Left forelimb (tissue), 1 donor: ENCODE measurements at places on chromosomes 6 and 20.

DNA sequence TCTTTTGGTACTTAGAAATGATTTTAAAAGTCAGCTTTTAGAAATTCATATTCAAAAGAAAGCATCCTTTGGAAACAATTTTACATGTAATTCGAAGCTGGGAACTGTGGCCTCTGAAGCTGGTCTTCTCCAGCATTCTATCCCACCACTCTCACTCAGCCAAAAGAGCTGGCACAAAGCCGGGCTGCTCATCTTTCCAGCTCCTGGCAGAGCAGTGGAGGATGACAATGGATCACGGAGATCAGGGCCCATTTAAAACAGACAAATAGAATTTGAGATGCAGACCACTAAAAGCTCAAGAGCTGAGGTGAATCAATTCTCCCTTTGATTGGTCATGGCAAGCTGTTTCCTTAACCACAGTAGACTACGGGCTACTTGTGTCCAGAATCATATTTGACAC, 60.6 kb downstream of the OTOR start:
- DNase-seq, result no peak

DNA sequence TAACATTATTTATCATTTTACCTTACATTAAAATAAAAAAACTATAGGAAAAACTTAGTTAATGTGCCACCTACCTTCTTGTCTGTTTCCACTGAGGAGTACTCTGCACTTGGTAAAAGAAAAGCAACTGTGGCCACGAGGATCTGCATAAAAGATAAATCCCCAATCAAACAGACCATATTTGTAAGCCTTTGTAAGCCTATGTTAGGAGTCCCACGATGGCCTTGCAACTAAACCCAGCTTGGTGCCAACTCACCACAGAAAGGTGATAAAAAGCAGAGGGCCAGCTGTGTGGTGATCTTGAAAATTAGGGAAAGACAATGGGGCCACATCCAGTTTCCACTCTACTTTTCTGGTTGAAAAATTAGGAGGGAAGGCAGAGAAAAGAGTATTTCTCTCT, 156.9 kb downstream of the INSM1 start:
- no peak for DNase-seq

- no peak for DNase-seq
Observed at GRCh38 chr6:45116714-45117410, 211.3 kb upstream of the RUNX2 start.

- no peak for DNase-seq
Observed at GRCh38 chr20:62208795-62209755, 11.0 kb downstream of the HRH3 start.

DNA sequence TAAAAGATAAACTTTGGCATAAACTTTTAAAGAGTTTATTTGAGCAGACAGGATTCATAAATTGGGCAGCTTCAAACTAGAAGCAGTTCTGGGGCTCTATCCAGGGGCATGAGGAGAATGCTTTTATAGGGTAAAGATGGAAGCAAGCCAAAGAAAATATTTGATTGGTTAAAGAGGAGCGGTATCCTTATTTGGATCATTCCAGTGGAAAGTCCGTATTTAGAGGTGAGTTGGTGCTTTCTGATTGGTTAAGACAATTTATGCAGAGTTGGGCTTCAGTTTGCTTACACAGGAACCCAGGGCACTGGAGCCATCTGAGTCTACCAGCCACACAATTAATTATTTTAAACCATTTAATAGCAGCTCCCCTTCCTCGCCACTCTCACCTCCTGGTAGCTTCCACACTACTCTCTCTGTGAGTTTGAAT, 37.9 kb upstream of the RNF217 start:
- DNase-seq, result no peak

- no peak for DNase-seq
Observed at GRCh38 chr20:37989601-37990295, 43.5 kb downstream of the TTI1 start.

DNA sequence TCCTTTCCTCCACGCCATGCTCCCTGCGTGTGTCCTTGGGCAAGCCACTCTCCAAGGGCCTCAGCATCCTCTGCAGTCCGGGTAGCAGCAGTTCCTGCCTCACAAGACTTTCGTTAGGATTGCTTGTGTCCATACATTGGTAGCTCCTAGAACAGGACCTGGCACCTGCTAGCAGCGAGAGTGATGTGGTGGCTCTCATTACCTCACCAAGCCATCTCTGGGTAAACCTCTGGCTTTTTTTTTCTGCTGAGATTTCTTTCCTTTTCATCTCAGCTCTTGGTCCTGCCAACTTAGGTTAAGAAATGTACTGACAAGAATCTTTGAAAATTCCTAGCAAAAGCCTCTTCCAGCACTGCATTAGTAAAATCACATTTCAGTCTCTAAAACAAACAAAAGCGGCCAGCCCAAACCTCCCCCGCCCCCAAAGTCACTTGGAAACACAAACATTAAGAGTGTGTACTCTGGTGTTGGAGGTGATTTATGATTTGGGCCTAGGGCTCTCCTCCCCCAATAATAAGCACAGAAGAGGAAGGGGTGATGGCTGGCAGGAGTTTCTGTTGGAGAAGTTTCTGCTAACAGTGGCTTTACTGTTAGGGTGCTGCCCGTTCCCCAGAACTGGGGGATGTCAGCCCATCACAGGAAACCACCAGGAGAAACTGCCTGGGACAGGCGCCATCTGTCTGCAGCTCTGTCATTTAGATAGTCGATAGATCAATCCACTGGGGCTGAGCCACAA, 199.2 kb downstream of the CD83 start:
- no peak for DNase-seq

- DNase-seq, result no peak
Observed at GRCh38 chr20:35463455-35464300, 8.3 kb downstream of the CEP250 start.

GRCh38 chr6:9409126-9409525, 973.8 kb upstream of the SLC35B3 start:
- DNase-seq, result no peak

DNA sequence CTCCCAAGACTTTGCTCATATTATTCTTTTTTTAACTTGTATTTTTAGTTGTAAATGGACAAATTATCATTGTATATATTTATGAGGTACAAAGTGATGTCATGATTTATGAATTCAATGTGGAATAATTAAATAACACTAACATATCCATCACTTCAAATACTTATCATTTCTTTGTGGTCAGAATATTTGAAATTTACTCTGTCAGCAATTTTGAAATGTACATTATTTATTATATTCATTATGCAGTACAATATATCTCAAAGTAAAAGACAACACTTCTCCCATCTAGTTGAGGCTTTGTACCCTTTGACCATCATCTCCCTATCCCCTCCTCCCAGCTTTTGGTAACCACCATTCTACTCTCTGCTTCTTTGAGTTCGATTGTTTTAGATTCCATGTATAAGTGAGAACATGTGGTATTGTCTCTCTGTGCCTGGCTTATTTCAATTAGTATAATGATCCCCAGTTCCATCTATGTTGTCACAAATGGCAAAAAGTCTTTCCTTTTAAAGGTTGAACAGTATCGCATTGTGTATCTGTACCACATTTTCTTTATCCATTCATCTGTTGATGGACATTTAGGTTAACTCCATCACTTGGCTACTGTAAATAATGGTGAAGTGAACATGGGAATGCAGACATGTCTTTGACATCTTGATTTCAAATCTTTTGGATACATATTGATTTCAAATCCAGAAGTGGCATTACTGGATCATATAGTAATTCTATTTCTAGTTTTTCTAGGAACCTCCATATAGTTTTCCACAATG, 197.2 kb downstream of the KIF6 start:
- DNase-seq, result no peak

GRCh38 chr6:5096482-5096881, 11.3 kb downstream of the PPP1R3G start:
- no peak for DNase-seq

GRCh38 chr6:49541936-49542335, 8.5 kb upstream of the C6orf141 start:
- no peak for DNase-seq

GRCh38 chr20:51310216-51310615, 232.3 kb downstream of the NFATC2 start:
- no peak for DNase-seq

DNA sequence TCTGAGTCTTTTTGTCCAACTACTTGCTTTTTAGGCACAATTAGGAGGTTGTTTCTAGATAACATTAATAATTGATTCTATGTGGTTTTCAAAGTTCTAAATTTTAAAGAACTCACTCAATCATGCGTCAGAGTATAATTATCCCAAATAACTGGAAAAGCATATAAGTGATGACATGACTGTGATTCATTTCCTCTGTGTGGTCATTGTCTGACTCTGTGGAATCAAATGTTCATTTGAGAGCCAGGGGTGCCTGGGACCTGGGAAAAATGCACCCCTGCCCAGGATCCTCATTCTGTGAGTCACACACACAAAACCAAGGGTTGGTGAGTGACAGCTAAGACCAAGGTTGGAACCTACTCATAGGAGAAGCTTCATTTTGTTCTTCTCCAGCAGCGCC, 127.1 kb upstream of the MLIP start:
- DNase-seq, result no peak

DNA sequence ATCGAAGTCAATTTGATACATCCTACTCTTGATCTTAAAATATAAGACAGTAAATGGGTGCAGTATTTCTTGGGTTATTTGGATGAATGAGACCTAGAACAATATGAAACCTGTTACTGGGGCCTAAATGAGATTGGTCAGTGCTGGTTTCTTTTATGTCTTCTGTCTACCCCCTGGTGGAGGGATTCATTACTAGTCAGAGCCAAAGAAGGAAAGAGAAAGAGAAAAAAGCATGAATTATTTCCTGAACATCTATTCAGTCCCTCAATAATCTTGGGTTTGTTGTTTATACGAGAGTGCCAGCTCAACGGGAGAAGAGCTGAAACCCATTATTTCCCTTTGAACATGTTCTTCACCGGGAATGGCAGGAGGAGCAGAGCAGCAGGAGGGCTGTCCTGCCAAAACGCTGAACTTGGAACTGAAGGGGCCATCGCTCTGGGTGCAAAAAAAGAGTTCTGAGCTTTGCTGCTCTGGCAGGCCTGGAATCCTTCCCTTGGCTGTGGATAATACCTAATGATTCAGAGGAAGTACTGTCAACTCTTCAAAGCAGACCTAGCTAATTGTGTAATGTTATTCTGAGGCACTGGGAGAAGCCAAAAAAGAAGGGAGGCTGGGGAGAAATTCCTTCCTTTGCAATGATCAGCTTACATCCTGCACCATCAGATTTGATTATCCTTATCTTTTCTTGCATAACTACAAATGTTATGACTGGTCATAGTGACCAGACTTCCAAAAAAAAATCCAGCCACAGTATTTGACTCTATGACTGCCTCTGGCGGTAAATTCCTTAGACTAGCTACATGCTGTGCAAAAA, 72.0 kb downstream of the BLOC1S5 start:
- no peak for DNase-seq

- no peak for DNase-seq
Observed at GRCh38 chr6:34574647-34575293, 18.6 kb upstream of the SPDEF start.
